ENCODE measurements at places on chromosomes 12 and 14.

GRCh38 chr14:74667758-74668157, 45.1 kb downstream of the AREL1 start:
- no peak for DNase-seq

- DNase-seq, result no peak
Measured at GRCh38 chr14:74645756-74646470, 33.9 kb upstream of the LTBP2 start.

- DNase-seq, result no peak
Measured at GRCh38 chr14:96146131-96146771, 58.4 kb upstream of the BDKRB2 start.

DNA sequence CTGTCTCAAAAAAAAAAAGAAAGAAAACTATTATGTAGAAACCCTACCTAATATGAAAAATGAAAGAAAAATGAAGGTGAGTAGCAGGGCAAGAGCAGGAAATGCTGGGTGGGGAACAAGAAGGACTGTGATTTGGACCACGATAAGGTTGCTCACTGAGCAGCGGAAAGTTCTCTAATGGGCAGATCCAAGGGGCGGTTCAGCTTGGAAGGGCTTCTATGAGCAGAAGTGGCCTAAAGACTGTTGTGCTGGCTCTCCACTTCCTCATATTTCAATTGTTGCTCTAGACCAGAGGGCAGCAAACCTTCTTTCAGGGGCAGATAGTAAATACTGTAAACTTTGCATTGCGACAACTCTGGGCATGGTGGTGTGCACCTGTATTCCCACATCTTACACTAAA, 16.3 kb upstream of the NFYB start:
- no peak for DNase-seq

- no peak for DNase-seq
Measured at GRCh38 chr12:14273913-14274311, 91.6 kb upstream of the ATF7IP start.

DNA sequence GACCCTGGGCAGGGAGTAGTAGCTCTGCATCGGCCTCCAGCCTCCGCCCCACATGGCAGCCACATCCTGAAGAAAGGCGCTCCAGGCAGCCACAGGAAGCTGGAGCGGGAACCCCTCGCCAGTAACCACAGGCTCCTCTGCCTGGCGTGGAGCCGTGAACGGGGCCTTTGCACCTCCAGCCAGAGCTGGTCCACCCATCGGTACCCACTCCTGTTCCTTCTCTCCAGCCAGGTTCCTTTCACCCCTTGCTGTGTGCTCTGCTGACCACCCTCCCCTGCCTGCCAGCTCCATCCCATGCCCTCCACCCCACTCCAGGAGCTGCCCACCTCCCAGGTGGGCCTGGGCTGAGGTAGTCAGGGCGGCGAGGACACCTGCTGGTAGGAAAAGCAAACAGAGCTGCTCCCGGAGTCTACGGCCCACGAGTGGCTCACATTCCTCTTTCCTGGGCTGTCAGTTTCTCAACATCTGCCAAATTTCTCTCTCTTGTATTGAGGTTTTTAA, 2.7 kb downstream of the TGFB3 start:
- DNase-seq, result no peak

DNA sequence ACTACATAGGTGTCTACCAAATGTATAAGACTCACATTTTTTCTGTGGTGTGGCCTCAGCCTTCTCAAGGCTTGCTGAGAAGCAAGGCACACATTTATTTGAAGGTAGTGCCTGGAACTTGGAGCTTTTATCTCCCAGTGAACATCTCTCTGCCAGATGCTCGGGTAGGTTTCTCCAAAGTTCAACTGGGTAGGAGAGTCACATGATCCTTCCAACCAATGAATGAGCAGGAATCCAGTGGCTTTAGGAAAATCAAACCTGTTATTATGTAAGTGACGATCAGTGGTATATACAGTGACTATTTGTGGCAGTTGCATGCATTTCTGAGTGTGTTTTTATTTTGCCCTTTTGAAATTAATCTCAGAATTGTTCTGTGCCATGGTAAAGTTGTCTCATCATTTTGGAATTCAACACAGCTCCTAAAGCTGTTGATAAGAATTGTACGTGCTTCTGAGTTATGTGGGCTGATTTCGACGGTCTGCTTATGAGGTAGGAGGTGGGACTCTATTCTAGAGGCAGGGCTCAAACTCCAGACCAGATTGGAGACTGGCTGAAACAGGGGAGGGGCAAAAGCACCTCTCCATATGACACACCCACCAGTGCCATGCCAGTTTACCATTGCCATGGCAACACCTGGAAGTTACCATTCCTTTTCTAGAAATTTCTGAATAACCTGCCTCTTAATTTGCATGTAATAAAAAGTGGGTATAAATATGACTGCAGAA, 57.6 kb downstream of the EID3 start:
- DNase-seq, result no peak

DNA sequence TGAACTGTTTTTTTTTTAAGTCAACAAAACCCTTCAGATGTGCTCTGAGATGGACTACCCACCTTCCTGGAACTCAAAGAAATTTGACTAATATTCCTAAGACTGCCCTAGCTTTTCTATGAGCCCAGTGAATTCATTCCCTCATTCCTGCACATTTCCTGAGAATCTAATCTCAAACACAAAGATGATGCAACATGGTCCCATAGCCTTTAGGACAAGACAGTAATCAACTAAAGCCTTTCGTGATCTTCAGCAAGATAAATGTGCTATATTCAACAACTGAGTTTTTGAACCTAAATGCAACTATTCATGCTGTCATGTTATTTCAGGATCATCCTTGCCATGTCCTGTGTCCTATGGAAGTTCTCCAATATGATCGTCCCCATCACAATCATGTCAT, 5.0 kb downstream of the SETD3 start:
- no peak for DNase-seq

DNA sequence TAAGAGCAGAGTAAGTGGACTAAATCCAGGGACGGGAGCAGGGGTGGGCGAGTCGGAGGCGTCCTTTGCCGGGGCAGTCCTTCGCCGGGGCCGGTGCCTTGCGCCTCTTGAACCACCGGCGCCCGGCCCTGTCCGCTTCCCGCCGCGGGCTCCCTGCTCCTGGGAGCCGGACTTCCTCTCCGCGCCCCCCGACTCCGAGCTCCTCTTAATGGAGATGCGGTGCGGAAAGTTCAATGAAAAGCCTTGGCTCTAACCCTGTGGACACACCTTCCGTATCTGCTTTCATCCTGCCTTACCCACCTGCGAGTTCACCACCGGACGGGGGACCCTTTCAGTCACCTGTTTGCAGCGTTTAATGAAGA, 412 bp downstream of the FGFR1OP2 start:
- DNase-seq, result no peak

DNA sequence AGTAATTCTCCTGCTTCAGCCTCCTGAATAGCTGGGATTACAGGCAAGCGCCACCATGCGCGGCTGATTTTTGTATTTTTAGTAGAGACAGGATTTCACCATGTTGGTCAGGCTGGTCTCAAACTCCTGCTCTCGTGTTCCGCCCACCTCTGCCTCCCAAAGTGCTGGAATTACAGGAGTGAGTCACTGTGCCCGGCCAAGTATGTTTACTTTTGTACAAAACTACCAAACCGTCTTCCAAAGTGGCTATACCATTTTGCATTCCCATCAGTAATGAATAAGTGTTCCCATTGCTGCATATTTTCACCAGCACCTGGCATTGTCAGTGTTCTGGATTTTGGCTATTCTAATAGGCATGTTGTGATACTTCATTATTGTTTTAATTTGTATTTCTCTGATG, 8.4 kb upstream of the KRT6A start:
- no peak for DNase-seq

GRCh38 chr12:117152793-117153775, 37.2 kb downstream of the FBXO21 start:
- no peak for DNase-seq

DNA sequence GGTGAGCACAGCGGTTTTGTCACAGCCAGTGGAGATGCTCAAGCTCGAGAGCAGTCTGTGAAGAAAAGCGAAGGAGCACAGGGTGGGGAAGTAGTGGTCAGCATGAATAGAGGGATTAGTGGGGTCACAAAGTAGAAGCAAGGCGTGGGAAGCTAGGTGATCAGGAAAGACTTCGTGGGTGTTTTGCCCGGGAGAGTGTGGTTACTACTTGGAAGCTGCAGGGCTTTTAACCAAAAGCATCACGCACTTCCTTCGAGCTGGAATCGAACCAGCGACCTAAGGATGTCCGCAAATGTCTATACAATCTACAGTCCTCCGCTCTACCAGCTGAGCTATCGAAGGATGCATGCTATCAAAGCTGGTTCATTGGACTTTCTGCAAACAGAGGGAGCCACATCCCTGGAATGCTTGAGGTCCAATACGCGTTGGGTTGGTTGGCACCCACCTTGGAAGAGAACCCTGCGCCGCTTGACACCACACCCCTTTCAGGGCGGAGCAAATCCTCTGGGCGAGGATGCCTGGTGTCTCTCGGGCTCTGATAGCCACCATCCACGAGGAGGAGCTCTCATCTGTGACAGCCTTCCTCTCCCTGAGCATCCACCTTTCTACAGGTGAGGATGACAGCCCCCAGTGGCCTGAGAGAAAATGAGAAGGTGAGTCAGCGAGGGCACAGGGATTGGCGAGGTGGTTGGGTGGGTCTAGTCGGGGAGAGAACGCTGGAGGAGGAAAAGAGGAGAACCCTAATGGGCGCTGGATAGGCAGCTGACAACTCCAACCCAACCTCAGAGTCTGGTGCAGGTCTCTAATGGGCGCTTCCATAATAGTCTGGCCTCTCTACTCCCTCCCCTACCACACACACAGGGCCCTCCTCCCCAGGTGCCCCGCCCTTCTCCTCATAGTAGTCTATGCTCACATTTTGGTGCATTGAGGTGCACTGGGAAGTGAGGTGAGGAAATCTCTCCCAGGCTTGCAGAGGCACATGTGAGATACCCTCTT, 16.0 kb upstream of the OR6S1 start:
- no peak for DNase-seq

DNA sequence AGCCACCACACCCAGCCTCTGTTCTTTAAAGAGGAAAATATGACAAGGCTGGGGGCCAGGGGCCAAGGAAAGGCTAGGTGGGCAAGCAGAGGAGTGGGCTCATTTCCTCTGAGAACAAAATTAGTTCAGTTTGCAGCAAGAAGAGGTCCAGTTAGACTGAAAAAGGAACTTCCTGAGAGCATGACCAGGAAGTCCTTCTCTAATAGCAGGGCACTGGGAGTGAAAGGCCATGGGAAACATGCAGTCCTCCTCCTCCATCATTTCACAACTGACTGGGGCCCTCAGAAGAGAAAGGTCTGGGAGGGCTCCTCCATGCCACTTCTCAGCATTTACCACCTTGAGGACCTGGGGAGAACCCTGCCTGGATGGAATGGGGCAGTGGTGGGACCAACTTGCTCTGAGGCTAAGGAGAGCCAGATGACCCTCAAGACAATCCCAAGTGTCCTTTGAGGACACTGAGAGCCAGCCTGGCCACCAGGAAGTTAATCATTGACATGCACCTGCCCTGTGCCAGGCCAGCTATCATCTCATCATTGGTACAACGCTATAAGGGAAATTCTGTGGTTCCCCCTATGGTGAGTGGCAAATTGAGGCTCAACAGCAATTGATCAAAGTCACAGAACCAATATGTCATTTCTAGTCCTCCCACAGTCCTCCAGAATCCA, 2.0 kb downstream of the AQP2 start:
- DNase-seq, result no peak

DNA sequence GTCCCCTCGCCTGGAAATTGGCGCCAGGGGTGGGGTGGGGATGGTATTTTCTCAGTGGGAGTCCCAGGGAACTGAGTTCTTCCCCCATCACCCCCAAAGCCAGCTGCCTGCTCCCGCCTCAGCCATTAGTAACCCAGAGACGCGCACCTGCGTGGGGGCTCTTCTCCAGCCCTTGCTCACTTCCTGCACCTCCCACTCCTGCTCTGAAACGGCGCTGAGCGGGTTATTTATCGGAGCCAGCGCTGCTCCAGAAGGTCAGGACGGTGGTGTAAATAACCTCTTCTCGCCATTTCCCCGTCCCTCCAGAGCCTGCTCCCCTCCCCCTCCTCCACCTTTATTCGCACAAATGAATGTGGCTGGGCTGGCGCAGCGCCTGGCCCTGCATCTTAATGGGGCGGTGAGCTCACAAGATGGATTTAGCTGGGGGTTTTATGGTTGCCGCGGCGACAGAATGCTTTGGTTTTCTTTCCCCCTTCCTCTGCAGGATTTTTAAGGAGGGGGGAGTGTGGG, 12.2 kb downstream of the GPR84 start:
- DNase-seq, result no peak

DNA sequence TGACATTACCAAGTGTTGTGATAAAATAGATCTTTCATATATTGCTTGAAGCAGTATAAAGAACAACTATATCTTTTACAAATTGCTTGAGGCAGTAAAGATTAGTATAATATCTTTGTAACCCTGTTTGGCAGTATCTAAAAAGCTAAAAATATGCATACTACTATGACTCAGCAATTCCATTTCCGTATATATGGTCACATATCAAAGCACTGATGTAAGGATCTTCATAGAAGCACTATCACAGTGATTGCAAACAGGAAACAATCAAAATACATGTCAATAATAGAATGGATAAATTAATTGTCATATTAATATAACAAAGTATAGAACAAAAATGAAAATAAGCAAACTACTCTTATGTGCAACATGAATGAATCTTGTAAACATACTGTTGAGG, 158.4 kb upstream of the IGF1 start:
- no peak for DNase-seq

- no peak for DNase-seq
Measured at GRCh38 chr12:54584128-54584527, 4.3 kb downstream of the PPP1R1A start.

- DNase-seq, result no peak
Measured at GRCh38 chr12:6343518-6343917, 1.6 kb upstream of the TNFRSF1A start.

DNA sequence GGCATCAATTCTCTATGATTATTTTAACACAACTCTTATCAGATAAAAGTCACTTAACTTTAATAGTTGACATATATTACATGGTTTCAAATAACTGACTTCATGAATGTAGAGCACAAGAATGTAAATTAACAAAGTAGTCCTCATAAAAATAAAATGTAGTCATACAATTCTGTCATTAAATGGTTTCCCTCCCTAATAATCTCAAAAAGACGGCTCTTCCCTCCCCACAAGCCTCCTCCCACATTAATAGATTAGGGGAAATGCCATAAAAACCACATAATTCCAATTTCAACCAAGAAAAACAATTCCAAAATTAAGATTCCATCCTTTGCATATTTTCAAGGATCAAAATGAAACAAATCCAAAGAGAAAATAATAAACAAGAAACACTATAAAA, 36.7 kb downstream of the SPTLC2 start:
- no peak for DNase-seq

GRCh38 chr12:132137483-132138125, 6.5 kb downstream of the DDX51 start:
- DNase-seq, result no peak

GRCh38 chr14:96215452-96216244, 11.0 kb downstream of the BDKRB2 start:
- DNase-seq, result no peak

- DNase-seq, result no peak
Measured at GRCh38 chr12:108613548-108613947, 15.7 kb upstream of the TMEM119 start.

GRCh38 chr14:36988568-36988967, 183.8 kb downstream of the SLC25A21 start:
- no peak for DNase-seq
